ENCODE measurements at places on chromosomes 1 and 21.

DNA sequence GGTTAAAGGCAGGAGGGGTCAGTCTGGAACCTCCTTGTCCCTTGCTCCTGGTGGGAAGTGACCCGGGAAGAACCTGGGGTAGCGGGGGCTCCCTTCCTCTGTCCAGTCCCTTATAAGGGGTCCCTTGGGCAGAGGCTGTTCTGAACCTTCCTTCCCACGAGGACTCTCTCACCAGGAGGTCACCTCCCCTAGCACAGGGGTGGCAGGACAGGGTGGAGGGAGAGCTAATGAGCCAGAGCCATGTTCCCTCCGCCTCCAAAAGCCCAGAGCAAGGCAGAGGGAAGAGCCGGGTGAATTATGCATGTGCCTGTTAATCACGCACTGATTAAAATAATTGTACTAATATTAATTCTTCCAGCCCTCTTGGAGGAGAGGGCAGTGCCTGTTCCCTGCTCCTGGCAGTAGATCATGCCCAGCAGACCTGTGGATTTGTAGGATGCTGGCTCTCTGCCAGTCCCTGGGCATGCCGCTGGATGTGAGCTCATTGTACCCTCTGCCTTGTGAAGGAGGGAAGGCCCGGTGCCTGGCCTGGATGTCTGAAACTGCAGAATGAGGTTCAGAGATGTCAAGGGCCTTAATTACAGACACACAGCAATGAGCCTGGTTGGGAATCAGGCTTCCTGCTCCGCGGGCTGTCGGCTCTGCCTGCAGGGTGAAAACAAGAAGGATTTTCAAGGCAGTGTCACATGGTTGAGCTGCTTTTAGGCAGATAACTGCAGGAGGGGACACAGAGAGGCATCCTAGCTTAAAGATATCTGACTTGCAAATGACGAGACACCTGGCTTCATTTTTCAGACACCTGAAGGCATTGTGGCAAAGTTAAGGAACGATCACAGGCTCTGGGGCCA is 68.2 kb downstream of the IGSF21 start:
- DNase-seq, result no peak

DNA sequence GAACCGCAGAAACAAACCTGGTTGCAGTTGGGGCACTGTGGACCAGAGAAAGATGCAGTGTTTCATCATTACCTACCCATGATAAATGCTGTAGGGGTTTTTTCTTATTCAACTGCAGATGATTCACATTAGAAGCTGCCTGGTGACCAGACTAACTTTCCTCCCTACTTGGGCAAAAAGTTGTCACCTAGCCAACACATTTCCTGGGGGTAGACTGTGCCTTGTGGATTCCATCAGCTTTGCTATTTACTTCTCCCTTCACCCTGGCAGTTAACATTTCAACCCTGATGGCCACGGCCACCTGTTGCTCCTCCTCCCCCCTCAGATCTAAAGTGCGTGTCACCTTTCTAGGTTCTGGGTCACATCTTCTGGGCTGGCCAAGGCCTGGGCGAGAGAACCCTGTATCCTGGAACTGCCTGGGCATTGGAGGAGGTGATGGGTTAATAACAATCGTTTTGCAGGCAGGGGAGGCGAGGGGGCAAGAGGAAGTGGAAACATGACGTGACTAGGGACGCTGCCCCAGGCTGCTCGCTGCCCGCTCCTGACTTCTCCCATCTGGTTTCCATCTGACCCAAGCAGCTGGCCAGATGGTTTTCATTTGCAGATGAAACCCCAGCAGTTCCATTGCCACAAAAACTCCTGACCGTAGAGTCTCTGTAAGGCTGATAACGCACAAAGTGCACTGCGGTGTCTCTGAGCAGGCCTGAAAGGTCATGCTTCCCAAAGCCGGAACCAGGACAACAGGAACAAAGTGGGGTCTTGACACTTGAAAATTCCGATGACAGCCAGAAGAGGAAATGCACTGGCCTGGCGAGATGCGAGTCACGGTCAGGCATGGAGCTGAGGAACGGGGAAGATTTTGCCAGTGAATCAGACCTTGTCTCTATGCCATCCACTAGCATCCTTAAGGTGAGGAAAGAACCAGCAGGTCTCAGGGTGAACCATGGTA is 36.6 kb downstream of the CAPZB start:
- no peak for DNase-seq

GRCh38 chr1:191895462-191896058 is 262.7 kb upstream of the RGS18 start:
- DNase-seq, result no peak

DNA sequence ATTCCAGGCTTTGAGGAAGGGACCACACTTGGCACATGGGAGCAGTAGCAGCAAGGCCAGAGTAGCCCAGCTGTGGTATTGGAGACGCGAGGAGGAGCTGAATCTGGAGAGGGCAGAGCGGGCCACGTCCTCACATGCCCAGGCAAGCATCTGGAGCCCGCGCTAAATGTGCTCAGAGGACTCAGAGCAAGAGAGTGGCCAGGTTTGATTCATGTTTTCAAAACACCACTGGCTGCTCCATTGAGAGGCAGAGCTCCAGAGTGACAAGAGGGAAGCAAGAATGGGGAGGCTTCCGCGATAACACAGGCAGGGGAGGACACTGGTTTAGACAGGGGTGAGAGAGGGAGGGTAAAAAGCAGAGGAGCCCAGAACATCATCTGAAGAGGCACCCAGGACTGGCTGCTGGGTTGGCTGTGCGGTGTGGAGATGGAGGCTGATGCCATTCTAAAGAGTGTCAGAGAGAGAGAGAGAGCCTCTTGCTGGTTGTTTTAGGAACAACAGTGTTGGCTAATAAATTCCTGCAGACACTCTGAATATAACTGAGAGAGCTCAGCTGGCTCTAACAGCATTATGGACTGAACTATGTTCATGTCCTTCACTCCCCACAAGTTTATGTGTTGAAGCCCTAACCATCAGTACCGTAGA is 32.3 kb downstream of the RCAN1 start:
- no peak for DNase-seq

DNA sequence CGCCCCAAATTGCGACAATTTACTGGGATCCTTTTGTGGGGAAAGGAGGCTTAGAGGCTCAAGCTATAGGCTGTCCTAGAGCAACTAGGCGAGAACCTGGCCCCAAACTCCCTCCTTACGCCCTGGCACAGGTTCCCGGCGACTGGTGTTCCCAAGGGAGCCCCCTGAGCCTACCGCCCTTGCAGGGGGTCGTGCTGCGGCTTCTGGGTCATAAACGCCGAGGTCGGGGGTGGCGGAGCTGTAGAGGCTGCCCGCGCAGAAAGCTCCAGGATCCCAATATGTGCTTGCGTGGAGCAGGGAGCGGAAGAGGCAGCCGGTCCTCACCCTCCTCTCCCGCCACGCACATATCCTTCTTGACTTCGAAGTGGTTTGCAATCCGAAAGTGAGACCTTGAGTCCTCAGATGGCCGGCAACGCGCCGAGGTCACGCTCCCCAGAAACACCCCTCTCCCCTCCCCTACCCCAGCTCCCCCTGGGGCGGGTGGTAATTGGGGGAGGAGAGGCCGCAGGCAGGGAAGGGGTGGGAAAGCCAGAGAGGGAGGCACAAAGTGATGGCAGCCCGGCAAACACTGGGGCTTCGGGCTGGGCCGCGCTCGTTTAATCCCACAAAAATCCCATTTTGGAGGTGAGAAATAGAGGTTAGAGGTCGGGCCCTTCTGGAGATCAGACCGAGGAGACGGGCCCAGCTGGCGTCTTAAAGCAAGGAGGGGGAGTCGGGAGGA is 6.2 kb downstream of the SIM2 start:
- DNase-seq, result no peak

DNA sequence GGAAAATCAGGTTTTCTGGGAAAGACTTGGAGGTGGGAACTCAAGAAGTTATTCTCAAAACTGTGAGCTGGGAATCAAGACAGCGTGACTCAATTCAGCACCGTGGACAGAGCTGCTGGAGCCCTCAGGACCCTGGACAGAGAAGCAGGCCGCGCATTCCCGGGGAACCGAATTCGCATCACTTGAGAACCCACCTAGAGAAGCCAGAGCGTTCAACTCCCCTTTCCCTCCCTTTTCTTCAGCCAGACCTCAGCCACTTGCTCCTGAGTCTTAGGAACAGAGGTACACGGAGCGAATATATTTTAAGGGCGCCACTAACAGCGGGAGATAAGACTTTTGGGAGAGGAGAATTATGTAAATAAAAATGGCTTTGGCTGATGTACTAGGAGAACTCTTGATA is 2.0 kb upstream of the LIN28A start:
- DNase-seq, result peak; percentile 80

DNA sequence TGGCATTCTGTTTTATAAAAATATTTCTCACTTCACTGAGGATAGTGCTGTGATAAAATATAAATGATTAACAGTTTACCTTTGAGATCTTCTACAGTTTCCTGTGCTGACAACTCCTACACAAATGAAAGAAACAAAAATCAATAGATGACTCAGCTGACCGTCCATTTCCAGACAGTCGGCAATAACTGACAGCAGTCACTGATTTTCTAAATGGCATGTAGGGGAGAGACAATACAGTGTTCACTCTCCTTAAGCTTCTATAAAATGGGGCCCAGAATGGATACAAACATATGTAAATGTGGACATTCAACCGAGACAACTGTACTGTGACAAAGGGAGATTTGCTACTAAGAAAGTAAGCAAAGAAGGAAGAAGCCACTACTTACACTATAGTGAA is 34.3 kb downstream of the PCNX2 start:
- no peak for DNase-seq
